Activated T-cell treated with anti-CD3 and anti-CD28 coated beads, Interleukin-2, amount 50 U/mL, for 4 hours (primary cell): ENCODE measurements at places on chromosomes 3 and 15. TPM values are rescaled to one million over a fixed set of nuclear protein-coding genes. Genes with fewer than 3 reads are reported as not detected.

DNA sequence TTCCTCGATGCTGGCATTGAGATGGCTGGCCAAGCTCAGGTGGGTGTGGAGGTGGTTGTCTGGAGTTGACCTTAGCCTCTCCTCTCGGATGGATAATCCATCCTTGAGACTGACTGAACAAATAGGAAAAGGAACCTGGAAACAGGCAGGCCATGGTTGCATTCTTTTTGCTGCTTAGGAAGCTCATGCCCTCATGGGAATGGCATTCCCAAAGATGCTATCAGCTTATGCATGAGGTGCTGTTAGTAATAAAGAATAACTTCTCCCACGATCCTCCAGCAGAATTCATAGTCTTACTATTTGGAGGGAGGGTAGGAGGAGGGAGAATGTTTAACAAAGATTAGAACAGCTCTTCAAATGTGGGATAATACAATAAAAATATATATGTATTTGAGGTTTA lies 303.0 kb upstream of the TPM1 start:
- DNase-seq, result no peak

DNA sequence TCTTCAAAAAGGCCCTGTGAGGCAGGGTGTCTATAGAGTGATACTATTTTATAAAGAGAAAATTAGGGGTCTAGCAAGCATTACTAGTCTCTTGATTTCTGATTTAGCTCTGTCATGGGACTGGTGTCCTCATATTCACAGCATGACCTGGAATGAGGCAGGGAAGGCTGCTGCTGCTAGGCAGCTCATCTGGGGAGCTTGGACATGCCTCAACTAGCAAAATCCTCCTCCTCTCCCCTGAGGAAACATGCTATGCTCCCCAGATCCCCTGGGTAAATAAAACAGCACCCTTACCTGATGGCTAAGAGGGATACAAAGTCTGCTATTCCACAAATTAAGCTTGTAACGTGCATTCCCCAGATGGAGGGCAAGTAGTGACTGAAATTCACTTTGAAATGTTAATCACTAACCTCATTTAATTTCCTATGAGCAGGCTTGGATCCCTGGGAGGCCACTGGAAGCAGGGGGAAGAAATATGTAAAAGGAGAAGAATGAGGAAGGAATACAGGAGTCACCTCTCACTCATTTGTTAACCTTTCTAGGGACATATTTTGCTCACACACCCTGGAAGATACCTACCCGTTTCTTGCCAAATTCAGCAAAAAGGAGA lies 709.4 kb downstream of the SQOR start:
- DNase-seq, result no peak

DNA sequence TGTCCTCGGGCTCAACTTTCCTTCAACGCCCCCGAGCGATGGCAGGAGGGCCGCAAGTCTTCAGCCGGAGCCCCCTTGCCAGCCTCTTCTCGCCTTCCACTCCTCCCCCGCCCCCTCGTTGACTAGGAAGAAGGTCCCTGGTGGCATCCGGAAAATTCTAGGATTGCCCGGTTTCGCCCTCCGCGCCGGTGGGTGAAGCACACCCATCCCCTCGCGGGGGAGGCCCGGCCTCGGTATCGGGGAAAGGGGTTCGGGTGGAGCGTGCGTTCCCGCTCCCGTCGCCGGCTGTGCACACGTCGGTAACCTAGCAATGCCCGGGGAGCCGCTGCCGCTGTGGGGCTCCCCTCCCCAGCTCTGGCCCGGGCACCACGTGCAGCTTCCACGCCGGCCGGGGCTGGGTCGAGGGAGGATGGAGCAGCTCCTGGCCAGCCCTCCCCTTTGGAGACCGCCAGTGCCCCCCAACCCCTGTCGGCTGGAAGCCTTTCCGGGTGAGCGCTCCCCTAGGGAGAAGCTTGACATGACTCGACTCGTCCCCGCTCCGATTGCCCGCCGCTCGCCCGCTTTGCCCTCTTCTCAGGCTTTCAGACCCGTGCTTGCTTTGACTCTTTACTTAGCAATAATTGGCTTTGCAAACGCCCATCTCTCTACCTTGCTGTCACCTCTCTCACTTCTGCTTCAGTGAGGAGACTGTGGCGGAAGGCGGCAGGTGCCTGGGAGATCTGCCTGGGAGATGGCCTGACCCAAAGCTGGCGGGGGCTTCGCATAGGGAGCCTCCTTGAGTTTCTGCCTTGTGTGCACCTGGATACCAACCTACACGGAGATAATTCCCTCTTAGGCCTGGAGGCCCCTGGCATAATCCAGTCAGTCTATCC lies 1.3 kb downstream of the CACNA1D start:
- no peak for DNase-seq

The ARHGAP31 gene
- 16.0 TPM for total RNA-seq

The MYEF2 gene
- 7.6 TPM for total RNA-seq
